Natural killer cell treated with Interleukin-12 subunit alpha and Interleukin-12 subunit beta and Interleukin-15 and Interleukin-18, amount 100 ng/mL, for 72 hours (primary cell): ENCODE measurements at places on chromosomes 7 and 10.

DNA sequence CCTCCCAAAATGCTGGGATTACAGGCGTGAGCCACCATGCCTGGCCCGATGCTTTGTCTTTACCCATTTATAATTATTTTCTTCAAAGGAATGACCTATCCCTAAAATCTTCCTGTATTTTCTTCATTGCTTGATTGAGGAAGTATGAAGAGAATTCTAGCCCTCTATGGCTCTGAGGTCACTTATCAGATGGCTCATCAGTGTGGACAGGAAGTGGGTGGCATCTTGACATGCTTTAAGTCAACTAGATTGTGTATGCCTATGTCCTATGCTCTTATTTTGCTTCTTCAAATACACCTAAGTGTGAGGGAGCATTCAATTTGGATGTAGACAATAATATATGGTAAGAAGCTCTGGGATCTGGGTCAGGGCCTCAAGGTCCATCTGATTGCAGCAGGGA, 1020.5 kb downstream of the LRMDA start:
- no peak for DNase-seq

- no peak for DNase-seq
Observed at GRCh38 chr7:27967639-27968038, 213.0 kb downstream of the JAZF1 start.

DNA sequence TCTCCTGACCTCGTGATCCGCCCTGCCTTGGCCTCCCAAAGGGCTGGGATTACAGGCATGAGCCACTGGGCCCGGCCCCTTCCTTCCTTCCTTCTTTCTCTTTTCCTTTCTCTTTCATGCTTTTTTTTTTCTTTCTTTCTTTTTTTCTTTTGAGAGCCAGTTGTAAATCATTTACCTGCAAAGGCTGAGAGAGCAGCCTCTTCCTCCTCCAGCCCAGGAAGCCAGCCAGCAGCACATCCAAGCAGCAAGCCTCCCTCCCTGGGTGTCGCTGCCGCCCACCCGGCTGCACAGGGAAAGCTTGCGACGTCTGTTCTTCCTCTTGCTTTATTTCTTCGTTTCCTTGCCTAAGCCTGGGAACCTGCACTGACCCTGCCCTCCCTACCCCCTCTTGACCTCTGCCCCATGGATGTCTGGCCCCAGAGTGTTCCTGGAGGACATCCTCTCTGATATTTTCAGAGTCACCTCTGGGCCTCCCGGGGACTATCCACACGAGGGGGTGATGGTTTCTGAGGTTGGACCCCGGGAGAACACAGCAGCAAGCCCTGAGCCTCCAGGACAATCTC, 62.8 kb upstream of the MYL10 start:
- DNase-seq, result peak; percentile 28

DNA sequence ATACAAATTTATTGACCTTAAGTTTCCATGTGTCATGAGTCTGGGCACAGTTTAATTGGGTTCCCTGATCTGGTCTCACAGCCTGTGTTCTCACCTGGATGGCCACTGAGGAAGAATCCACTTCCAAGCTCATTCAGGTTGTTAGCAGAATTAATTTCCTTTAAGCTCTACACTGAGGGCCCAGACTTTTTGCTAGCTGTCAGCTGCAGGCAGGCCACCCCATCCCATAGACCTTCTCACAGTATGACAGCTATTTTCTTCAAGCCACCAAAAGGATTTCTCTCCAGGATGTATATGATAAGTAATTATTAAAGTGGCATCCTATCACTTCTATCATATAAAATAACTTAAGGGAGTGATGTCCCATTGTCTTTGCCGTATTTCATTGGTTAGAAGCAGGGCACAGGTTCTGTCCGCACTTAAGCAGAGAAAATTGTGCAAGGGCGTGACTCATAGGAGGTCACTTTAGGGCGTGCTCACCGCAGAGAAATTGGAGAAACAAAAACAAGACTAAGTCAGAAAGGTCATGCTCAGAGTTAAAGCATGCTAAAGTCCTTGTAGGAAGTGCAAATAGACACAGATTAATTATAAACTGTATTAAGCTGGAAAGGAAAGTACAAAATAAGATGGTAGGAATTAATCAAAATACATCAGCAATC, 109.9 kb downstream of the AHR start:
- no peak for DNase-seq

DNA sequence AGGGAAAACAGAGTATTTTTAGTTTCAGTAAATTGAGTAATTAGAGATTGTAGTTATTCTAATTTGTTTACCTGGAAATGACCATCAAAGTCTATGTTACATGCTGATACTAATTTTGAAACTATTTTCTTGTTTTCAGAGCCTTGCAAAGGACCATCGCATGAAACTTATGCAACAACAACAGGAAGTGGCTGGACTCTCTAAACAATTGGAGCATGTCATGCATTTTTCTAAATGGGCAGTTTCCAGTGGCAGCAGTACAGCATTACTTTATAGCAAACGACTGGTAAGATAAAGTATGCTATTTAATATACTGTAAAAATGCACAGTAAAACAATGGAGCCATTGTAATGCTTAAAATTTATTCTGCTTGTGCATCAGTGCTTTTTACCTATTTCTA, 78.5 kb downstream of the TRIM24 start:
- DNase-seq, result no peak

DNA sequence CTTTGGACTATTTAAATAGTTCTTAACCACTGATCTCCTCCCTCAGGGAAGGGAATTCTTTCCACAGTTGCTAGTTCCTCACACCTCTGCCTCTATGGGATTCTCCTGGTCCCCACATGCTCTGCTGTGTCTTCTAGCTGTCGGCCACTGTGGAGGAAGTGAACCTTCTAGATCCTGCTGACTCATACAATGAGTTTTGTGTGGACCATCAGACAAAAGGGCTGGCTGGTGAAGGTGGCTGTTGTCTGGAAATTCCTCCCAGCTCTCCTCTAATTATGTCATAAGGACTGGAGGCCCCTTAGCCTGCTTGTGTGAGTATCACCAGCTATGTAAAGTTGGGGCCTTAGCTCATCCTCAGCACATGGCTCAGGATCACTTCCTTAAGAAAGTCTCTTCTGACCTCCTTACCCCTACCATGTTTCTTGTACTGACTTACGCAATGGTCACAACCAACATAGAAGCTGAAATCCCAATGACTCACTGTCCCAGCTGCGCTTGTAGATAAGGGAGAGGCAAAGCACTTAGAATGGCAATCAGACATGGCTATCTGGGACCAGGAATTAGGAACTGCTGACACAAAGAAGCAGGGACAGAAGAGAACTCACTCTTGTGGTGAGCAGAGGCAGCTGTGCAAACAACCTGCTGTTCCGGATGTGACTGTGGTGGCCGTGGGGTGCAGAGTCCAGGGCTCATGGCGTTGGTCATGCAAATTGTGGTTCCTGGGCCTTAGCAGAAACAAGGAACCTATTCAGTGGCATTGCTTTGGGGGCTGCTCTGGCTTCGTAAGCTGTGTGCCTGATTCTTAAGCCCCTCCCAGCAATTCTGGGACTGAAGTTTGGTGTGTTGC, 2.5 kb upstream of the MACC1 start:
- DNase-seq, result peak; percentile 71
